ENCODE measurements at places on chromosomes 11 and 22.

DNA sequence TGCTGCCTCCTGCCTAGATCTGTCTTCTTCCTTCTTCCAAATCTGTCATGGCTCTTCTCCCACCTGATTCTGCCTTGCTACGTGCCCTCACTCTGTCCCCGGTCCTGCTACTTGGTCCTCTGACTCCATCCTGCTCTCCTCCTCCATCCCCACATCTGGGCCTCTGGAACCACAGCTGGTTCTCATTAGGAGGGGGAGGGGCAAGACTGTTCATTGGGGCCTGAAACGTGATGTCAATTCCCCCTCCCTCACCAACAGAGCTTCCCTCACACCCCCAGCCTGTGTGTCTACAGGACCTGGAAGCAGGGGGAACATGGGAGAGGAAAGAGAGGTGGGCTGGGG is 9.1 kb downstream of the DCHS1 start:
- DNase-seq = peak; percentile 14

- no peak for DNase-seq
Observed at GRCh38 chr22:50019316-50019715, 6.8 kb upstream of the IL17REL start.

DNA sequence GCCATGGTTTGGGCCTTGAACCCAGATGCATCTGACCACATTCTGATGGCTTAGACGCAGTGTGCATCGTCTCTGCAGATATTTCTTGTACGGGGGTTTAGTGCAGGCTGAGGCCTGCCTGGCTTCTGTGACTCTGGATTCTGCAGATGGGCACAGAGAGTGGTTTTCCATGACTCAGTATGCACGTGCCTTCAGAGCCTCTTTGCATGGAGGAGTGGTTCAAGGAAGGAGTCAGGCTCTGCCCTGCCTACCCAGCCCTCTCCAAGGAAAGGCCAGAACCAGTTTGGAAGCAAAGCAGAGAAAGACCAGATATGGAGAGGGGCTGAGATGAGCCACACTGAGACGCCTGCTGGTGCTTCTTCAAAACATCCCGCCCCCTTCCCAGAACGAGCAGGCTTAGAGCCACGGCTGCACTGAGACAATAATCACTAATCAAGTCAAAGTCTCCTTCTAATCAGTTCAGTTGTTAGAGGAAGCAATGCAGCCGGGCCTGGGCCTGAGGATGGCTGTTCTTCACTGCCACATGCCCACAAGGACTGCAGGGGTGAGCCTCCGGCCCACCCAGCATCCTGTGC is 308.9 kb downstream of the NXPE2 start:
- DNase-seq = no peak

DNA sequence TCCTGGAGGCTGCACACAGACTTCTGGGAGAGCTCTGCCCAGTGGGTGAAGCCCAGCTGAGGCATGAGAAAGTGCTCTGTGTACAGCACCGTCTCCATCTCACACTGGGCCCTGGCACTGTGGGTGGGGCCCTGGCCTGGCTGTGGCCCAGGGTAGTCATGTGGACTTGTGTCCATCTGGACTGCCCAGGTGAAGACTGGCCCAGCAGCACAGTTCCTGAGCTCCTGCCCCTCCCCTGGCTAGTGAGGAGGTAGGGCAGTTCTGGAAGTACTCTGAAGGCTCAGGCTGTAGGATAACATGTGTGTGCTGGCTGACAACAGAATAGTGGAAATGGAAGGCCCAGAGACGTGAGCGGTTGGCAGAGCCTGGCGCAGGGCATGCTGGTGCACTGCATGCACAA is 35.4 kb downstream of the RSPH14 start:
- no peak for DNase-seq

DNA sequence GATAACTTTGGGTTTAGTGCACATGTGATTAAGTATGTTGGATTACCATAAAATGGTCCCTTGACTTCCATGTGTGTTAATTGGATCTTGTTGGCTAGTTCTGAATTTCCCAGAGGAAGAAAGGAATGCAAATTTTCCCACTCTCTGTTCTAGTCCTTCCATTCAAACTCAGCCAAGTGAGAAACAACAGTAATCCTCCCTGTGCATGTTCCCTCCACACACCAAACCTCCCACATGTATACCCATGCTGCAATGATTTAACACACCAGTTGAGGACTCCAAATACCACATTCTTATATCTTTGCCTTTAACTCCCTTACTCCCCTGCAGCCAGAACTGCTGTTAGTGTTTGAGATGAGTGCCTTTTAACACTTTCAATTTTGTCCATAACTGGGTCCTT is 1158.9 kb downstream of the DLG2 start:
- DNase-seq = no peak

GRCh38 chr11:8831861-8832260 is 79.1 kb upstream of the AKIP1 start:
- no peak for DNase-seq

- DNase-seq = no peak
Observed at GRCh38 chr22:48494256-48494967, 1333.3 kb downstream of the BRD1 start.

DNA sequence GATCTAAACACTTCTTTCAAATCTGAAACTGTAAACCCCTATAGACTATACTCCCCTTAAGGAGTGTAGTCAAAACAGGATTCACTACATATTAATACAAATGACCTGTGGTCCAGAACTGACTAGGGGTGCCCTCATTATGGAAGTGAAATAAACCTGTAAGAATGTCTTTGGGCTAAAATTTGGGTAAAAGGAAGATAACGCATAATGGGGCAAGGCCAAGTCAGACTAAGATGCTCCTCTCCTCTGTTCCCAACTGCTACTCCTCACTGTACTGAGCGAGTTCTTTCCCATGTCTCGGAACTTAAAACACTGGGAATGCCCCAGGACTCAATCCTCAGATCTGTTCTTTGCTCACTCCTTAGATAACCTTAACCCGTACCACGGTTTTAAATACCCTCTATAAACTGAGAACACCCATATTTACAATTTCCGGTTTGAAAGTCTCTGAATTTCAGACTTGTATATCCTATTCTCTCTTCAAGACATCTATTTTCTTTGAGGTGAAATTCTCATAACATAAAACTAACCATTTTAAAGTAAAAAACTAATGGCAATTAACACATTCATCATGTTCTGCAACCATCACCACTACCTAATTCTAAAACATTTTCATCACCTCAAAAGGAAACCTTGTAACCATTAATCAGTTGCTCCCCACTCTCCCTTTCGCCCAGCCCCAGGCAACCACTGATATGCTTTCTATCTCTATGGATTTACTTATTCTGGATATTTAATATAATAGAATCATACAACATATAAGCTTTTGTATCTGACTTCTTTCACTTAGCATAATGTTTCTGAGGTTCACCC is 4.0 kb downstream of the THAP12 start:
- no peak for DNase-seq

GRCh38 chr11:73248526-73249185 is 23.5 kb upstream of the P2RY6 start:
- no peak for DNase-seq

GRCh38 chr11:100681064-100681502 is 6.0 kb upstream of the ARHGAP42 start:
- DNase-seq = peak; percentile 72

DNA sequence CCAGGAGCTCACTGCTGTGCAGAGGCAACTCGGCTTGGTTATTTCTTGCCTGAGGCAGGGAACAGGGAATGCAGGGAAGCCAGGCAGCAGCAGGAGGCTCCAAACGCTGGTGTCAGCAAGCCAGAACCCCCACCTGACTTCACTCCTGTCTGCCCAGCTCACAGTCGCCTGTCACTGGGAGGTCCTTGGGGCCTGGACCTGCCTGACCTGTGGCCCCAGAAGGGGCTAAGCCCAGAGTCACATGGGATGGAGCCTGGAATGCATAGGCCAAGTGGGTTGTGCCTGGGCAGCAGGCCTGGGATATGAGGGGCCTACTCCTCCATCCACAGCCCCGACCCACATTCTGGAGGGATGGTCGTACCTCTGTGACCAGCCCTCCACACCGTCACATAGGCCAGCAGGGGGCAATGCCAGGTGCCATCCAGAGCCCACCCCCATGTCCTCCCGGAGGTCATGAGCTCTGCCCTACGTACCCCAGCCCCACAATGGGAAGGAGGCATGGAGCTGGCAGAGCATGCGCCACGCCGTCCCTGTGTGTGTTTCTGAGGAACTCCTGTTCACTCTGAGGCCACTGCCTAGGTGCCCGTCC is 5.2 kb downstream of the RASSF7 start:
- no peak for DNase-seq

- no peak for DNase-seq
Observed at GRCh38 chr22:39409516-39410029, 10.0 kb downstream of the TAB1 start.

DNA sequence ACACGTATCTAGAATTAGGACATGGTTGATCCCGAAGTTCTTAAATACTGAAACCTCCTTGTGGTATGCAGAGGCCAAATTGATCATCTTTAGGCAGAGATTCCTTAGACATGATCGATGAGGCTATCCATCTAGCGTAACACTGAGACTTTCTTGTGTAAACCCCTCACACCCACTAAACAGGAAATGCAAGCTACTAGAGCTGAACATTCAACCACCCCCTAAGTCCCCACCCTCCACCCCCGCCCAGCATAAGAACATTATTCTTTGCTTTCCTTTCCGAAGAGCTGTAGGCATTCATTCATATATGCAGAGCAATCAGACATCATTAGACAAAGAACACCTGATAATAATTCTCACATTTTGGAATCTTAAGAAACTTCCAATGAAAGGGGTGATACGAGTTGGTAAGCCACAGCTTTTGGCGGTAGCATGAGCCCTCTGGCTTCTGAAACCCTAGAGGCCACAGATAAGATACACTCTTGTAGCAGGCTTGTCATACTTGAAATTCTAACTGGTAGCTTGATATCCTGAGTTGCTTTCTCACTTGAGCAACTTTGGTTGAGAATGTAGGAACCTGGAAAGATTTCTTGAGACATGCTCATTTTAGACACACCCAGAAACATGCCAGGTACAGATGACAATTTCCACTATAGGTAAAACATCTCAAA is 42.2 kb downstream of the FLI1 start:
- DNase-seq = no peak

DNA sequence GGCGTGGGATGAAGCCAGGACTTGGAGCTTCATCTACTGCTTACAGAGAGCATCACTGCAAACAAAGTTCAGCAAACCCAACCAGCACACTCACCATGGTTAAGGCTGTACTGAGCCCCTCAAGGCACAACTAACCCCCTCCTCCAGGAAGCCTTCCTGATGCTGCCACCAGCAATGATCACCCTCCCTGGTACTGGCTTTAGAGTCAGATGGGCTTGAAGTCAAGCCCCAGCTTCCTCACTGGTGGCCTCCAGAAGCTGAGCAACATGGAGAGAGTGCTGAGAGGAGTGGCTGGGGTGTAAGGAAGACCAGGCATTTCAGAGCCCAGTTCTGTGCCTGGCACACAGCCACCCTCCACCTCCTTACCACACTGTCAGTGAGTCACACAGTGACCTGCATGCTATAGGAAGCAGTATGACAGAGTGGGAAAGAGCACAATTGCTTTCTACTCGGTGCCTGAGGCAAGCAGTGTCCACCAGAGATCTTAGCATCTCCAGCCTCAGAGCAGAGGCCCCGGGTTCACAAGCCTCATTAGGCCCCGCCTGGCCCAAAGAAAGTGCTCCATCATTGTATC is 24.7 kb upstream of the BAIAP2L2 start:
- no peak for DNase-seq

All from CD4-positive, alpha-beta T cell treated with Interferon gamma for 1 hour (primary cell).